Fibroblast of villous mesenchyme (primary cell): ENCODE measurements at places on chromosomes 3 and 15. TPM values are rescaled to one million over a fixed set of nuclear protein-coding genes. Genes with fewer than 3 reads are reported as not detected.

RAB6B gene
- 0.32 and 0.86 TPM in 2 replicates for total RNA-seq

LRRC3B gene
- not detected in 2 replicates for total RNA-seq

CLRN1 gene
- total RNA-seq = not detected in 2 replicates

CPEB1 gene
- 3.9 and 7.1 TPM in 2 replicates for total RNA-seq

PLSCR2 gene
- 0.43 TPM in 1 of 2 replicates, not detected in the other for total RNA-seq

GOLGA8S gene
- under 0.01 TPM in 2 replicates for total RNA-seq

KCNMB3 gene
- 1.3 and 2.2 TPM in 2 replicates for total RNA-seq
